ENCODE measurements at places on chromosomes 12 and 14. TPM values are rescaled to one million over a fixed set of nuclear protein-coding genes. Genes with fewer than 3 reads are reported as not detected.

Gene TAS2R42
- not detected for polyA plus RNA-seq

DNA sequence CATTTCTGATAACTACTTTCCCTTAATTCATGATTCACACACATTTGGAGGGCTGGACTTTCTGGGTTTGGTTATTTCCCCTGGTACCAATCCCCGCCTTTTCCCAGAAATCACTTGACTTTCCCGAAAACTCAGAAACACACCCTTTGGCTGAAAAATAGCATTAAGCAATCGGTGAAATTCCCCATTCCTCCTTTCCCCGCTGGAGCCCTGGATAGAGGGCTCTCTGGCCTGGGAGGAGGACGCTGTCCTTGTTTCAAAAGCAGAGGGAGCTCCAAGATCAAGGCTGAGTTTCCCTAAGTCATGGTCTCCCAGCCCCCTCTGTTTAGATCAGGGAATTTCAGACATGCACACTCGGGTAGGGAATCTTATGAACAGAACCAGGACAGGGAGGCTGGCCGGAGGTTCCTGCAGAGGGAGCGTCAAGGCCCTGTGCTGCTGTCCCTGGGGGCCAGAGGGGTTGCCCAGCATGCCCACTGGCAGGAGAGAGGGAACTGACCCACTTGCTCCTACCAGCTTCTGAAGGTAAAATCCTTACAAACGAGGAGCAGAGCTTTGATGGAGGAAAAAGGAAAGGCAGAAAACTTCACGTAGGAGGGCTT lies at the start of gene C1S:
Gene C1S (plus strand): TSS at position 366 of the 602 bp plus-strand sequence. CDS start 1,195 bp downstream, outside the sequence.
- DNase-seq: peak; percentile 64

- DNase-seq: no peak
Observed at GRCh38 chr12:1117371-1117770, 126.3 kb downstream of the ERC1 start.

DNA sequence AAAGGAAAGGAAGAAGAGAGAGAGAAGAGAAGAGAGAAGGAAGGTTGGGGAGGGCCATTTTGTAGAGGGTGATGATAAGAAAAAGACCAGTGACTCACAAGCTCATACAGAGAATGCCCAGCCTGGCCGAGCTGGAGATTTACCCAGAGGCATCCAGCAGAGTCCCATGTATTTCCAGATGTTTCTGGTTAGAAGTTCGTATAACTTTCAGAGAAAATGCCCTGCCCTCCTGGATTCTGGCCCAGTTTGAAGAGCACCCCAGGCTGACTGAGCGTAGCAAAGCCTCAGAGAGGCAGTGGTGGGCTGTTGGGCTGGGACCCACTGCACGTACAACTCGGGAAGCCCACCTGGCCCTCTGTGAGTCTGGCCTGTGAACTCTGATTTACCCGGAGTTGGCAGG lies 221.8 kb downstream of the SLC41A2 start:
- DNase-seq: no peak

All from urinary bladder (tissue), 4 donors.